ENCODE measurements at places on chromosomes 5 and 9. TPM values are rescaled to one million over a fixed set of nuclear protein-coding genes. Genes with fewer than 3 reads are reported as not detected.

RNF208 gene
- total RNA-seq, result 1.9 TPM

C9 gene
- total RNA-seq, result not detected

SPATA24 gene
- 6.4 TPM for total RNA-seq

ST8SIA4 gene
- total RNA-seq, result 105 TPM

PRRX2 gene
- total RNA-seq, result not detected

PCA3 gene
- not detected for total RNA-seq

SLC31A2 gene
- 1.1 TPM for total RNA-seq

LPCAT1 gene
- total RNA-seq, result 269 TPM

LIFR gene
- not detected for total RNA-seq

NTRK2 gene
- total RNA-seq, result 0.10 TPM

GLDC gene
- total RNA-seq, result 2.3 TPM

DNA sequence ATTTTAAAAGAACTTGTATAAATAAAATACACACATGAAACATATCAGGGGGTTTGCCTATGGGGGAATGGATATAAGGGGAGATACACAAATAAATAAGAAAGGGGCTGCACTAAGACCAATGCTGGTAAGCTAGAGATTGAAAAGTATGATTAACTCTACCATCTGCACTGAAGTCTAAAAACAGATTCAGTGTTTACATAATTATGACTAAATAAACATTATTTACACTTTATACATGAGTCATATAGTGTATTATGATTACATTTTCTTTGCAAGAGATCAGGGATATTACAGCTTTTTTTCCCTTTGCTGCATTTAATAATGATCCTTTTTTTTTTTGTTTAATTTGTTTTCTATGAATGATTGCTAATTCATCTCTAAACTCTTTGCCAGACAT, 367.9 kb downstream of the TMEM38B start:
- no peak for DNase-seq

DNA sequence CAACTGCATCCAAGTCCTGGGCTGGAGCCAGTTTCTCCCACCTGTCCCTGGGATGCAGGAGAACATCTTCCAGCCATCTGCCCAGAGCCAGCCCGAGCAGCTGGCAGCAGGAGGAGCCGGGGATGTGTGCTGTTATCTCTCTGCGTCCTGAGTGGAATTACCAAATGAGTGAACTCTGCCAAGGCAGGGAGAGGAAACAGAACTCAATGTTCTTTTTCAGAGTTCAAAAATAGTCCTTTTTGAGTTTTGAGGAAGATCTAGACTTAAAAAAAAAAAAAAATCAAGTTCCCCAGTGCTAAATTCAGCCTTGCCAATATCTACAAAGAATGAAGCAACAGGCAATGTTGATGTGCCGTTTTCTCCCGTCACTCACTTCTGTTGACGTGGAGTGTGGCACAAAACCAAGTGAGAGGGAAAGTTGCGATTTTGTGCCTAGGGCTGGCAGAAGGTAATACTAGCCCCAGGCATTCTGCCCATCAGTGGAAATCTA, 56.2 kb downstream of the TMOD1 start:
- DNase-seq, result no peak

GRCh38 chr9:93950619-93951601, 4.2 kb downstream of the BARX1 start:
- no peak for DNase-seq

DNA sequence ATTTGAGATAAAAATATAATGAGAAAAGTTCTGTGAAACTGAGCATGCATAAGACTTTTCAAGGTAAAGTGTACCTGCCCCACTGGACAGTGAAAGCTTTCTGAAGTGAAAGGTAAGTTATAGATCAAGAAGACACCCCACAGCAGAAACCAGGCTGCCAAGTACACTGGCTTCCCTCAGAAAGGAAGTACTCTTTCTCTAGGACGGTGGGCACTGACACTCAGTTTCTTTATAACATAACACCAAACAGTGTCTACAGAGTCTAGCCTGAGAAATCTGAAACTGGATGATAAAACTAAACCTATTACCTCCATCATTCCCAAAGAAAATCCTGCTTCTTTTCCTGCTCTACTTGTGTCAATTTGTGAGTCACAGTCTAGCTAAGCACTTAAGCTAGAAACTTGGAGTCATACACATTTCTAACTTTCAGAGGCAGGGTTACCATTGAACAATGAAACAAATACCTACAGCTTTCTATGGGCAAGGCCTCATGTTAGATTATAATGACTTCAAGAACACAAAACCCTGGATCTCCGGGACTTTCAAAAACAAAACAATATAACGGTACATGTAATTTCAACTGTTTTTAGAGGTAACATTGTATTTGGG, 136.7 kb downstream of the CPLANE1 start:
- no peak for DNase-seq

- DNase-seq, result no peak
These were observed 28.7 kb downstream of the COL27A1 start for GRCh38 chr9:114184071-114184470.

- no peak for DNase-seq
These were observed 17.3 kb upstream of the ANGPTL2 start for GRCh38 chr9:127139775-127140174.

- DNase-seq, result no peak
These were observed 48.2 kb upstream of the GPR151 start for GRCh38 chr5:146564007-146564762.

DNA sequence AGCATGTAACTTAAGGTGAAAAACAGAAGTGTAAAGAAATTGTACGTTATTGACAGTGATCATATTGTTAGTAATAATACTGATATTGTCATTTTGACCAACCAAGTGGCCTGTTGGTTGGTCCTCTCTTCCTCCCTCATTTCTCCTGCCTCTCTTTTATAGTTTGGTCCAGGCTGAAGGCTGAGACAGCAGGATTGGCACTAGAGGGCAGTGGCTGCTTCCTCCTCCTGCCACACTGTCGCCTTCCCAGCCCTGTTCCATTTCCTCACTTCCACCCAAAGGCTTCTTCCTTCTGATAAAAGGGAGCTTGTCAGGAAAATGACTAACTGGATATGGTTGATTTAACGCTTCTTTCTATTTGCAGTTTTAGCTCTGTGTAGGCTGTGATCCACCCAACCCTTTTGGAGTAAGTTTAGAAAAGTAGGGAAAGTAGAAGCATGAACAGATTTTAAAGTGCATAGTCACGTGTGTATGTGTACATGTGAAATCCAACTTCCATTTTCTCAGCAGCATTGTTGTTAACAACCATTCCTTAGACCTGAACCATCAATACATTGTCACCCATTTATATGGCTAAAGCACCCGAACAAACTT, 35.6 kb downstream of the PTCD2 start:
- DNase-seq, result no peak

DNA sequence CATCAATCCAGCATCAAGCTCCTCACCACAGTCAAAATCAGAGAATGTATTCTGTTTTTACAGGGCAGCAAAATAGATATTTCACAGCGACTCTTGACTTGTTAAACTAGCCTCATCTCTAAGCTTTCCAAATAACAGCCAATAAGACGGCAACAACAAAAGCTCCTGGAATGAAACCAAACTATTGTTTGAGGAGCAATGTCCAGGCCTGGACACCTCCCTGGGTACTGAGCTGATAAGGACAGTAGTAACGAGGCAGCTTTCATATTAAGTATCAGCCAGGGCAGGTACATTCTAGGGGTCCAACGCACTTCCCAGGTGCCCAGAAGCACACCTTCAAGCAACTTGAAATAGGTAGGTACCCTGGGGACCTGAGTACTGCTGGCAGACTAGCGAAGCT, 260.3 kb downstream of the ENC1 start:
- DNase-seq, result no peak

All from activated B cell treated with CpG ODN at 0.5 μM for 24 hours (primary cell).